ENCODE measurements at places on chromosomes 11 and 22. TPM values are rescaled to one million over a fixed set of nuclear protein-coding genes. Genes with fewer than 3 reads are reported as not detected.

Gene SERPING1
- total RNA-seq: 407 TPM

Gene C11orf98
- total RNA-seq: 54.0 TPM

Gene DLG2
- 9.9 TPM for total RNA-seq

Gene OSBP2
- 3.9 TPM for total RNA-seq

Gene TRIM64
- total RNA-seq: not detected

Gene DDTL
- 3.5 TPM for total RNA-seq

Gene TRIM48
- not detected for total RNA-seq

Gene TMEM86A
- 8.9 TPM for total RNA-seq

Gene TESMIN
- 1.8 TPM for total RNA-seq

Gene ABCC8
- 1.2 TPM for total RNA-seq

Gene OR6A2
- 0.21 TPM for total RNA-seq

Gene SLC39A13
- total RNA-seq: 31.8 TPM

Gene OR52I1
- total RNA-seq: not detected

Gene OR8J1
- not detected for total RNA-seq

Gene ARHGAP20
- 20.9 TPM for total RNA-seq

Gene OR56A4
- 0.06 TPM for total RNA-seq

Gene GGTLC2
- 0.80 TPM for total RNA-seq

Gene F2
- 0.26 TPM for total RNA-seq

Gene GLYATL2
- 1.2 TPM for total RNA-seq

Gene GLB1L3
- 0.18 TPM for total RNA-seq

Gene MMP10
- 1.2 TPM for total RNA-seq

Gene CARD18
- not detected for total RNA-seq

Gene MOV10L1
- 0.34 TPM for total RNA-seq

Gene SOX6
- total RNA-seq: 13.9 TPM

Gene PANX1
- total RNA-seq: 25.7 TPM

Gene RFPL3
- not detected for total RNA-seq

Gene ZNF195
- 22.9 TPM for total RNA-seq

Gene ELFN2
- total RNA-seq: 1.5 TPM

Gene FJX1
- total RNA-seq: 2.9 TPM

Gene UPK3A
- not detected for total RNA-seq

Gene APOBEC3B
- 4.5 TPM for total RNA-seq

All from lung (tissue), 17 donors.